ENCODE measurements at places on chromosomes 5 and 9.

GRCh38 chr5:6601816-6602215 is 31.0 kb downstream of the NSUN2 start:
- no peak for DNase-seq

GRCh38 chr5:96054311-96055030 is 92.8 kb upstream of the ELL2 start:
- DNase-seq, result no peak

GRCh38 chr9:137960496-137960895 is 82.9 kb downstream of the CACNA1B start:
- DNase-seq, result no peak

DNA sequence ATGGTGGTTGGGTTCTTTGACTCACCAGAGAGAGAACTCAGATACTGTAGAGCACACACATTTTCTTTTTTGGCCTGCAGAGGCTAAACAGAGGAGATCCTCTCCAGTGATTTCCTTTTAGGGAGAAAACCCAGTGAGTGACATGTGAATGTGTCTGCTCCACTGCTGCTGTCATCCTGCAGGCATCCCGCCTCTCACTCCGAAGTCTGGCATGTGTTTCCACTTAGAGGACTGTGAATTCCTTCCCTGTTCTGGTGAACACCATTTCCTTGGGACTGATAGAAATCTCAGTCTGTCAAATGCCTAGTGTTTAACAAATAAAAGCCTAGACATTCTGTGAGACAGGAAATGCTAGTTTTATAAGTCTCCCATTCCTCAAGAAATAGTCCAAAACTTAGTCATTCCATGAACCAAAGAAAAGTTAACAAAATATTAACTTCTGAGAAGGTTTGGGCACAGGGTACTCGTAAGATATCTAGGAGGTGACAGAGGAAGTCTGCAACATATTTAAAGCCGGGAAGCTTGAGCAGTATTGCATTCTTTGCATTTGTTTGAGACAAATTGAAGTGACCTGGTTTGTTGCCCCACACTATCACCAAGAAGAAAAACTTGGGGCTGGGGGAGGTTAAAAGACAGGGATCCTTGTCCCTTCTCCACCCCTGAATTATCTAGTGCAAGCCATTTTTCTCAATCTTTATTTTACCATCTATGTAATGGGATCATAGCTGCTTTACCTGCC is 74.9 kb upstream of the NIPAL4 start:
- peak; percentile 66 for DNase-seq

GRCh38 chr5:174189654-174190541 is 144.4 kb downstream of the NSG2 start:
- DNase-seq, result no peak

GRCh38 chr5:33726422-33727165 is 165.2 kb downstream of the ADAMTS12 start:
- no peak for DNase-seq

DNA sequence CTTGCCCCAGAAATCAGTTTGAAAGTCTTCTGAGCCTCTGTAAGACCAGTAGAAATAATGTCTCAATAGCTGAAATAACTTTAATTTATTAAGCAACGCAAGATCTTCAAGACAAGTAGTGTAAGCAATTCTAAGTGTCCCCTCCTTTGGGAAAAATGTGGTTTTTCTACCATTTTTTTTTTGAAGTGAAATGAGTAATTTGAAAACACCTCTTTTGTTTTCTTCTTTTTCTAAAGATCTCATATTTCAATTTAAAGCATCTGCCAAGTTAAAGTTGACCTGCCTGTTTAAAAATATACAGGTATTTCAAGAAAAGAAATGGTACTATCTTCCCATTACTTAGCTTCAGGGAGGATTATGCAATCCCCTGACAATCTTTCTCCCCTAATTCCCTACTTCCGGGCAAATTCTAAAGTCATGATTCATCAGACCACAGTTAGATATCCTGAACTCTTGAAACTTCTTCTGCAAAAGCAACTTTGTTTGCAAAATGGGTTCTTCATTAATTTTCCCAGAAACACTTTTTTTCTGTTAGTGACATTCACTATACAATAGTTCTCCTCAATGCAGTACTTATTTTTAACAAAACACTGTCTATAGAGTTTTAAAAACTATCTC is 7.8 kb upstream of the ANXA1 start:
- peak; percentile 92 for DNase-seq

DNA sequence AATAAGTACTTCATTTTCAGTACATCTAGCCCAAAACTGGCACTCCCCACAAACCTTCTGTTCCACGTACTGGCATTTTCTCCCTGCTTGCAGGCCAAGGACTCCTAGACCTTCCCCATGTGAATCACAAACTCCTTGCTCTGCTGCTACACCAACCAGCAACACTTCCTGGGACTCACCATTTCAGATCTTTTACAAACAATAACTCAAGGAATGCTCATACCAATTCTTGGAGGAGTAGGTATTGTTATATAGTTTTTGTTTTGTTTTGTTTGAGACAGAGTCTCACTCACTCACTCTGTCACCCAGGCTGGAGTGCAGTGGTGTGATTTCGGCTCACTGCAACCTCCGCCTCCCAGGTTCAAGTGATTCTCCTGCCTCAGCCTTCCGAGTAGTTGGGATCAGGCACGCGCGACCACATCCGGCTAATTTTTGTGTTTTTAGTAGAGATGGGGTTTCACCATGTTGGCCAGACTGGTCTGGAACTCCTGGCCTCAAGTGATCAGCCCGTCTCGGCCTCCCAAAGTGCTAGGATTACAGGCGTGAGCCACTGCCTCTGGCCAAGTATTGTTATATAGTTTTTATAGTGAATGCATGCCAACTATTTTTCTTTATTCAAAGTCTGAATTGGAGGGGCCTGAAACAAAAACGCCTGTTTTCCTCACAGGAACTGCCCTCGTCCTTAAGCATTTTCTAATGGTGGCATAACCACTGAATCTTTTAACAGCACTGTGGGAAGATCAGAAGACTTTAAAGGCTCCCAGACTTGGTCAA is 210.8 kb downstream of the TSSK1B start:
- DNase-seq, result peak; percentile 38

- no peak for DNase-seq
These were observed 660.3 kb downstream of the ISL1 start for GRCh38 chr5:52043543-52043942.

DNA sequence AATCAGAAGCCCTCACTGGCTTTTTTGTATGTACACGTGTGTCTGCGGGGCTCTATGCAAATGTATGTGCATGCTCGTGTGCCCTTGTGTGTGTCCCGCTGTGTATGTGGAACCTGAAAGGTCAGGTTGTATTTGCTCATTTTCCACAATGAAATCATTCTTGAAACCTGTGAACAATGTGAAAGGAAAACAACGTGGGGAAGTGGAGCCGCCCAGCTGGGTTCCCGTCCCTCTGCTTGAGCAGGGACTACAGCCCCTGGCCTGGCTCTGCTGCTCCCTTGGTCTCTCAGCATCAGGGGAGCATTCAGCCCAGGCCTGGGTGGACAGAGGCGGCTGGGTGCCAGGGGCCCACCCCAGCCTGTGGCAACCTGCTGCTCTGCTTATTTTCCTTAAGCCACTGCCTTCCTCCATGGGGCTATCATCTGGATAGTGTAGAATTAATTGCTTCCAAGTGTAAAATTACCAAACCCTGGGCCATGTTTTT is 3.0 kb downstream of the ECSCR start:
- peak; percentile 39 for DNase-seq

DNA sequence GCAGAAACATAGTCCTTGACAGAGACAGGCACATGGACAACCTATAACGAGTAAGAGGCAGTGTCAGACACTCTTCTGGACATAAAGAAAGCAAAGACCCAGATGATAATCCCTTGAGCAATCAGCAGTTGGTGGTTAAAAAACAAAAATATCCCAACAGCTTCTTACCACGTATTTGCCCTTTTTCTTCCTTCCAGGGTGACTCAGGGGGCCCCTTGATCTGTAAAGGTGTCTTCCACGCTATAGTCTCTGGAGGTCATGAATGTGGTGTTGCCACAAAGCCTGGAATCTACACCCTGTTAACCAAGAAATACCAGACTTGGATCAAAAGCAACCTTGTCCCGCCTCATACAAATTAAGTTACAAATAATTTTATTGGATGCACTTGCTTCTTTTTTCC is 9.5 kb downstream of the GZMK start:
- DNase-seq, result no peak

GRCh38 chr5:105767267-105767666 is 1903.5 kb downstream of the EFNA5 start:
- no peak for DNase-seq

- DNase-seq, result peak; percentile 71
These were observed 54.3 kb downstream of the EHMT1 start for GRCh38 chr9:137672907-137673791.

GRCh38 chr5:169350016-169350415 is 49.1 kb upstream of the SLIT3 start:
- DNase-seq, result peak; percentile 82

DNA sequence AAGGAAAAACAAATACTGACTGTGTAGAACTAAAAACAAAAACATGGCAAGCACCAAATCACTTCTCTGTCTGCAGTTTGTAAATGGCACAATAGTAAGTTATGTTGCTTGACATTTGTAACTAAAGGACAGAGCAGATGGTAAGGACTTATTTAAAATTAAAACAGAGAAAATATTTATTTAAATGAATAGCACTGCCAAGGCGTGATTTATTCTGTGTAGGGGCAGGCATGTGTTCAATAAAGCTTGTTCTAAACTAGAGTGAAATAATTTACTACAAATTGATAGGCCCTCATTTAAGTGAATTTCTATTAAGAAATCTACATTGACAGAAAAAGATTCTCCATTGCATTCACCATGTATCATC is 231.5 kb downstream of the CYLC2 start:
- DNase-seq, result no peak

- peak; percentile 51 for DNase-seq
These were observed 30.4 kb upstream of the IER5L start for GRCh38 chr9:129208207-129209032.

- peak; percentile 83 for DNase-seq
These were observed 8.0 kb downstream of the PDLIM4 start for GRCh38 chr5:132265336-132266030.

DNA sequence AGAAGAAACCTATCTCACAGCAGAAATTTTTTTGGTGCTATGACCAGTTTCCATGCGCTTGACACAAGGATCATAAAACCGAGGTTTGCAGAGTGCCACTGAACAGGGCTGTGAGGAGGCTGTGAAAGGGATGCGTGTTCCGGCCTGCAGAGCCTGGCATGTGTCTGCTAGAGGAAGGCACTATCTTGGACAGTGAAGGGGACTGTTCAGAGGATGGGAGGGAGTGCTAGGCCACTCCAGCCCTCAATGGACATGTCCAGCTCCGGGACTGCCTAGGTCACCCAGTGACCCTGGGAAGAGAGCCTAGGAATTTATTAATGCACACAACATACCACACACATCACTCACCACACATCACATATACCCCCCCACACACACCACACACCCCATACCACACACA is 275.9 kb downstream of the GADD45G start:
- no peak for DNase-seq

DNA sequence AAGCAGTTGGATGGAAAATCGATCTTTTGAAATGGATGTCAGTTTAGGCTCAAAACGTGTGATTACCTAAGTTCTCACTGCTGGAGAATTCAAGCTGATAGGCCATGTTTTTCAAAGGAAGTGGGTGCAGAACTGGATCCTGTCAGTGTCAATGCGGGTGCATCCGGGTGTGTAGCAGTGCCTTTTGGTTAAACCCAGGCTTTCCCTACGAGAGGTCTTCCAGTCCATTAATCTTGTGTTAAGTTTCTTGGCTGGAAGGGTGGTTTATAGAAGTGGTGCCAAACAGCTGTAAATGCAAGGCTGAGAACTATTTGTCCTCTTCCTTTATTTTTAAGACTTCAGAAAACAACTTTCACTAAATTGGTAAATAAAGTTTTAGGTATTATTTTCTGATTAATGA is 71.9 kb downstream of the DAPK1 start:
- no peak for DNase-seq

GRCh38 chr9:87564111-87564510 is 66.4 kb downstream of the DAPK1 start:
- DNase-seq, result no peak

DNA sequence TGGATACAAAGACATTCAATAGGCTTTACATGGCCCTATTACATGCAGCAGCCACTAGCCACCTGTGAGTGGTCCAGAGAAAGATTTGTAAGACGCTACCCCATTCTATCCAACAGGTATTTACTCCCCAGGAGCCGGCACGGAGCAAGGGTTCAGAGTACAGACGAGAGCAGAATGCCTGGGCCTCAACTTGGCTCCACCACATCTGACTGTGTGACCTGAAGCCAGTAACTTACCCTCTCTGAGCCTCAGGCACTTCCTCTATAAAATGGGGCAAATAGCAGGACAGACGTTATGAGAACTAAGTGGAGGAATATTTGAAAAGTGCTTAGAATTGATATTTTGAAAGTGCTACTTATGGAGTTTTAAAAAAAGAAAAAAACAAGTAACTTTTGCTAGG is 100.0 kb downstream of the TLE1 start:
- DNase-seq, result no peak

- no peak for DNase-seq
These were observed 85.7 kb upstream of the RUFY1 start for GRCh38 chr5:179464631-179465030.

- DNase-seq, result peak; percentile 93
These were observed 28.3 kb downstream of the PTPN3 start for GRCh38 chr9:109469646-109470358.
